ENCODE measurements at places on chromosomes 16 and 17.
A peak's percentile ranks its signal among the peaks of the same experiment; 100 is the strongest.

DNA sequence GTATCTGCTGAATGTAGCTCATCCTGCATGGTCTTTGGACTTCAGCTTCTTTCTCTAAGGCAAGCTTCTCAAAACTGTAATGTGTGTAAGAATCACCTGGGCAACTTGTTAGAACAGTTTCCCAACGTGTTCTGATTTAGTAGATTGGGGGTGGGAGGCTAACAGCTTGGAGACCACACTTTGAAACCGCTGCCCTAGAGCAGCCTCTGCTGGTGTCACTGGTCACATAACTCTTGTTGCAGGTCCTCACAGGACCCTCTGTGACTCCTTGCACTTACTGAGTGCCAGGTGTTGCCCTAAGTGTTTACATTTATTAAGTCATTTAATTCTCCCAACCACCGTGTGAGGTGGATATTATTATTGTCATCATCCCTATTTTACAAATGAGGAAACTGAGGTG, 9.9 kb downstream of the SLC35G3 start:
- DNase-seq, result no peak

GRCh38 chr17:49989518-49989880, 5.5 kb downstream of the DLX3 start:
- DNase-seq, result no peak

DNA sequence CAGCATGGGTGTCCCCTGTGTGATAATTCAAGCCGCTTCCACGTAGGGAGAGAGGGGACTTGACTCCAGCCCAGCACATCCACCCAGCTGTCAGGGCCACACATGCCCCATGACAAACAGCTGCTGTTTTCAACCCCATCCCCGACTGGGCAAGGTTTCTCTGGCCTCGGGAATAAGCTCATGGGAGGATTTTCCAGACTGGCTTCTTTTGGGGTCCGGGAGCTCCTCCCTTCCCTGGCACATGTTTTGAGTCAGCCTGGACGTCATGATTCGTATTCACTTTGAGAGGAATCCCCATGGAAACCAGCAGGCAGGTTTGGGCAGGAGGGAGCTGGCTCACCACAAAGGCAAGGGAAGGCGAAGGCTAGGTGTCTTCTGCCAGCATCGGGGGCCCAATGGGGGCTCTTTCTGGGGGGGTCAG, 156.4 kb downstream of the CMIP start:
- DNase-seq, result peak; percentile 77

GRCh38 chr17:78133179-78133951, 2.8 kb downstream of the TMC8 start:
- no peak for DNase-seq

DNA sequence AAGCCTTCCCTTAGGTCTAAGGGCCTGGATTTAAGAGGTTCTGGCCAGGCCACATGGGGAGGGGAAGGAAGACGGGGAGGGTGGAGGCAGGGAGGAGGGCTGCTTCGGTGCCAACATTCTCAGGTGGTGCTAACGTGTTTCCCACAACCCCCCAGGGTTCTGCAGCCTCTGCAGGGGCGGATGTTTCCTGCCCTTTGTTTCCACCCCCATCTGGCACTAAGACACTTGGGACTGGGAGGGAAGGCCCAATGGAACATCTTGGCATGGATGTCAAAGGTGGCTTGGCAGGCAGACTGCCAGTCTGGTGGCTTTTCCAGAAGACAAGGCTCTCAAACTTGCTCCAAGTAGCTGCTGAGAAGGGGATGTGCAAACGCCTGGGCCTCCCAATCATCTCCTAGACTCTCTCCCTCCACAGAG, 12.7 kb downstream of the HIC1 start:
- no peak for DNase-seq

GRCh38 chr16:85061566-85061965, 34.0 kb downstream of the KIAA0513 start:
- no peak for DNase-seq

GRCh38 chr17:15954222-15954621, 9.3 kb downstream of the ADORA2B start:
- DNase-seq, result peak; percentile 78

DNA sequence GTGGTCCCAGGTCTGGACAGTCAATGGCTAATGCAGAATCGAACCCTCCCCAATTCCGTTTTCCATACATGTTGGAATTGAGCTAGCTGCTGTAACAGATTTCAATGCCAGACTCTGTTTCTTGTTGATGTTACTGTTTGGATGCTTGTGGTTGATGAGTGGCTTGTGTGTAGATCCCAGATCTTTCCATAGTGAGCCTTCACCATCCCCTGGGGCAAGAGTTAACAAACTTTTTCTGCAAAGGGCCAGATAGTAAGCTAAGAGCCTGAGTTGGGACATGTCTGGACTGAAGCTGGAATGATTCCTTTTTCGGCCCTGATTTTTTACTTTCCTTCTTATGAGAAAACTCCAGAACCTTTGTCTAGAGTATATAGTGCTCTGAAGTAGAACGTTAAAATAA, 296.3 kb downstream of the CPPED1 start:
- no peak for DNase-seq

- no peak for DNase-seq
Observed at GRCh38 chr16:53666786-53667415, 36.8 kb downstream of the RPGRIP1L start.

DNA sequence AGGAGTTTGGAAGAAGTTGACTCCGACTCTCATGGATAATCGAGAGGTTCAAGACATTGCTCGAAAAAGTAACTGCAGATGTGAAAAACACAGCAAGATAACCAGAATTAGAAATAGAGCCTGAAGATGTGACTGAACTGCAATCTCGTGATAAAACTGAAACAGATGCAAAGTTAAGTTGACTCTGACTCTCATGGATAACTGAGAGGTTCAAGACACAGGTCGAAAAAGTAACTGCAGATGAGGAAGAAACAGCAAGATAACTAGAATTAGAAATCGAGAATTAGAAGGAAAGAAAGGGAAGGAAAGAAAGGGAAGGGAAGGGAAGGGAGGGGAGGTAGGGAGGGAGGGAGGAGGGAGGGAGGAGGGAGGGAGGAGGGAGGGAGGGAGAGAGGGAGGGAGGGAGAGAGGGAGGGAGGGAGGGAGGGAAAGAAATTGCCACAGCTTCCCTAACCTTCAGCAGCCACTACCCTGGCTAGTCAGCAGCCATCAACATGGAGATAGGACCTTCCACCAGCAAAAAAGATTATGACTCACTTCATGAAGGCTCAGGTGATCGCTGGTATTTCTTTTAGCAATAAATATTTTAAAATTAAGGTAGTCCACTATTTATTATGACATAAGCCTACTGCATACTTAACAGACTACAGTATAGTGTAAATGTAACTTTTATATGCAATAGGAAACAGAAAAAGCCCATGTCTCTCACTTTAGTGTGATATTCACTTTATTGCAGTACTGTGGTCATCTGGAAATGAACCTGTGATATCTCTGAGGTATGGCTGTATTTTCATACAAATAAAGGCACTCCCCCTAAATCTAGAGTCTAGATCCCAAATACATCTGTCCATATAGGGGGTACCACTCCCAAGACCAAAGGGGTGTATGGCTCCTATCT, 68.3 kb downstream of the KANSL1 start:
- DNase-seq, result no peak

GRCh38 chr17:68578236-68578635, 22.9 kb downstream of the FAM20A start:
- no peak for DNase-seq

- no peak for DNase-seq
Observed at GRCh38 chr16:56961851-56962281, at the start of gene CETP. TSS of gene CETP (plus strand) at chr16:56961950. CDS start at chr16:56961980, 30 bp downstream.

GRCh38 chr16:84948851-84949610, 62.3 kb downstream of the ZDHHC7 start:
- no peak for DNase-seq

GRCh38 chr16:62870554-62870953, 834.3 kb upstream of the CDH8 start:
- DNase-seq, result no peak

GRCh38 chr17:19331543-19332245, 30.8 kb downstream of the B9D1 start:
- DNase-seq, result no peak

DNA sequence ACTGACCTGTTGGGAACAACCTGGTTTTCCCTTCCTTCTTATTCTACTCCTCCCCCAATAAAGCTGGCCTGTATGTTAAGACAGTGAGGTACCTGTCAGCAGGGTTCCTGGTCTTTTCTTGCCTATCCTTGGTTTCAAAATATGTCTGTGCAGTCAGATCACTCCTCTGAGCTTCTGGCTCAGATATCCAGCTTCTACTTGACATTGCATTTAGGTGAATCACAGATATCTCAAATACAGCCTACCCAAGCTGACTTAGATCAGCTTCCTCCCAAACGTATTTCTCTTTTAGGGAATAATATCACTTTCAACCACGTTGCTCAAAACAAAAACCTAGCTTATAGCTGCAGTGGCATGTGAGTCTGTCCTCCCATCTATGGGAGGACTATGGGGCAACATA, 48.7 kb downstream of the TEX14 start:
- DNase-seq, result peak; percentile 70

GRCh38 chr17:1871756-1872155, 42.0 kb downstream of the RPA1 start:
- no peak for DNase-seq

DNA sequence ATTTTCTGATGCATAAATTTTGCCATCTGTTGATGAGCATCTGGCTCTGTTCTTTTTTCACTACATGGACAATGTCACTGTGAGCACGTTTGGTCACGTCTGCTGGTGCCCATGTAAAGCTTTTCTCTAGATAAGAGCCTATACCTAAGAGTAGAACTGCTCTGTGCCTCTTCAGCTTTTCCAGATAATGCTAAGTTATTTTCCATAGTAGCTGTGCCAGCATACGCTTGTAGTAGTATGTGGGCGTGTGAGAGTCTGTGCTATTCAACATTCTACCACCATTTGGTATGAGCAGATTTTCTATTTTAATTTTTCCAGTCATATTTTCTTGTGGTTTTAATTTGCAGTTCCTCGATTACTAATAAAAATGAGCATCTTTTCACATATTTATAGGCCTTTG, 33.2 kb downstream of the VPS35L start:
- DNase-seq, result no peak

DNA sequence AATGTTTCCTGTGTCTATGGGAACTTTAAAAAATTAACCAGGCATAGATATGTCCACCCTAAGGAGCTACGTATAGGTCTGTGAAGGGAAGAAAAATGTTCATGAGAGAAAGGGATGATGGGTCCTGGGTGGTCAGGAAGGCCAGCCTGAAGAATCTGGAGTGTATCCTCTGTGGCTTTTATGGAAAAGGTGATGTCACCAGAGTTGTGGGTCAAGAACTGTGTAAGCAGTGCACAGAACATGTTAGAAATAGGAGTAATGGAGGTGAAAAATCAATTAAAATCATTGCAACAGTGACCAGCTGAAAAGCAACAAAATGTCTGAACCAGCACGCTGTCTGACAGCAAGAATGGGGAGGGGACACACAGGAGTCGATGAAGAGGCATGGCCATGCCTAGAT, 68.5 kb downstream of the USP31 start:
- no peak for DNase-seq

GRCh38 chr16:84340325-84341040, 27.9 kb upstream of the ATP2C2 start:
- no peak for DNase-seq

DNA sequence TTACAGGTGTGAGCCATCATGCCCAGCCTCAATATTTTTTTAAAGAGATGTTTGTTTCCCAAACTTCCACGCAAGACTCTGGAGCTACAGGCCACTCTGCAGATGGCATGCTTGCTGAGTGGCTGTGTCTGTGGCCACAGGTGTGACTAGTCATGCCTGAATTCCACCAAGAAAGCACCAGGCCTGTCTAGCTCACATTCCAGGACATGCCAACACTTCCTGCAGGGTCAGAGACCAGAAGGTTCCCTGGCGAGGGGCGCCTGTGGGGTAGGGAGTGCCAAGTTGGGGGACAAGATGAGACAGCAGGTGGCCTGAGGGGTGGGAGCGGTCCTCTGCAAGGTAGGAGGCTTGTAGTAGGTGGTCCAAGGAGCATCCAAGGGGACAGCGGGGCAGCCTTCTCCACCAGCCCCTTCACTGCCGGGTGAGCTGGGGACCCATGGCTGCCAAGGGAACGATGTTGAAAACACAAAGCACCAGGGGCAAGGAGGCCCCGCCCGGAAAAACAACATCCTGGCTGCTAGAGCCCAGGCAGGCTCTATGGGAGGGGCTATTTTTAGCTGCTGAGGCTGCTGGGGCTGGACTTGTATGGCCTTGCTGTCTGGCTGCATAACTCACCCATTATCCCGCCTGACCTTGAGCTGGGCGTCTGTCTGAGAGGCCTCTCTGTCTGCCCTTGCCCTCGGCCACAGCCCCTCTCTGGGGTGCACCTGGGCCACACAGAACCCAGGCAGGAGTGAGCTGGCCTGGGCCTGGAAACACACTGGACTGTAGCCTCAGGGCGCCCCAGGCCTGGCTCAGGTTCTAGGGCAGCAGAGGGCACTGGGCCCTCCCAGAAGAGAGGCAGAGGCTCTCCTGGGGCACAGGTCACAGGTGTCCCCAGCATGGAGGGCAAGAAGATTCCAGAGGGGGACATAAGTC, 5.7 kb downstream of the TRIM47 start:
- peak; percentile 97 for DNase-seq

DNA sequence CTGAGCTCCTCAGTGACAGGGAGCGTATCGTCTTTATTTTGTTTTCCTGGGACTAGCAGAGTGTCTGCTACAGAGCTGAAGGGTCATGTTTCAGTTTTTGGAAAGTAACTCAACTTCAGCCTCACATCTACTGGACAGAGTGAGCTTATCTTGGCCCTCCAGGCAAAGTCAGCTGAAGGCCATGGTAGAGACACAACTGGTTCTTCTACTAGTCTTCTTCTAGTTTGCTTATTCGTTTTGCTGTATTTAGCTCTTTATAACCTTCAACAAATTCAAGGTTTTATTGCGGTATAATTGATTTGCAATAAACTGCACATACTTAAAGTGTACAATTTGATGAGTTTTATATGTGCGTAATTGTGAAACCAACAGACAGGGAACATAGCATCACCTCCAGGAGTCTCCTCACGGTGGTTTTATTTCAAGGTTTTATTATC, 6.1 kb upstream of the PRKCA start:
- DNase-seq, result no peak

- DNase-seq, result peak; percentile 79
Observed at GRCh38 chr16:67847064-67847861, at the start of gene CENPT. TSS of gene CENPT (minus strand) at chr16:67847693. CDS start at chr16:67833859, 13,834 bp downstream.

DNA sequence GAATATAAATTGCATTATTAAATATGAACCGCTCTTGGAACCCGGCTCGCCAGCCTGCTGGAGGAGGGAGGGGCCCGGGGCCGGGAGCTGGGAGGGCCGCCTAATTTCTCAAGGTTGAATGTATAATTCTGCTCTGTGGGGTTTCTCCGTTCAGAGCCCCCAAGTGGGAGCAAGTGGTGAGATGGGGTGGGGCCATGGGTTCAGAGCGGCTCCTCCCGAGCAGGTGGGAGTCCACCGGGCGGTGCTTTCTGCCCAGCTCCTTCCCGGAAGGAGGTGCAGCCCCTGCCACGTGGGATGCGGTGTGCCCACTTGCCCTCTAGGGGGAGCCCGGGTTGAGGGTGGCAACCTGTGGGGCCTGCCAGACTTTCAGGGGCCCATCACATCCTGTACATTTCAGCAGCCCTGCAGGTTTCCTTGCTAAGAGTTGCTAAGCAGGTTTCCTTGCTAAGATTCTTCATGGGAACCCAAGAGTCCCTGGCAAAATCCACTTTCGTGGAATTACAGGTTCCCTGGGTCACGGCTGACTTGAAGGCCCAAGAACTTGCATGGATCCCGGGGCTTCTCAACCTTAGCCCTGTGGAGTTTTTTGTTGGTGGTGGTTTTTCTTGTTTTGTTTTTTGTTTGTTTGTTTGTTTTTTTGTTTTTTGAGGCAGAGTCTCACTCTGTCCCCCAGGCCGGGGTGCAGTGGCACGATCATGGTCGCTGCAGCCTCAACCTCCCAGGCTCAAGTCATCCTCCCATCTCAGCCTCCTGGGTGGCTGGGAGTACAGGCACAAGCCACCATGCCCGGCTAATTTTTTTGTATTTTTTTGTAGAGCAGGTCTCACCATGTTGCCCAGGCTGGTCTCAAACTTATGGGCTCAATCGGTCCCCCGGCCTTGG, 196.7 kb upstream of the GSE1 start:
- DNase-seq, result peak; percentile 60
